Mesenchymal stem cell (in vitro differentiated cells and primary cell): ENCODE measurements at places on chromosomes 3 and 15.

DNA sequence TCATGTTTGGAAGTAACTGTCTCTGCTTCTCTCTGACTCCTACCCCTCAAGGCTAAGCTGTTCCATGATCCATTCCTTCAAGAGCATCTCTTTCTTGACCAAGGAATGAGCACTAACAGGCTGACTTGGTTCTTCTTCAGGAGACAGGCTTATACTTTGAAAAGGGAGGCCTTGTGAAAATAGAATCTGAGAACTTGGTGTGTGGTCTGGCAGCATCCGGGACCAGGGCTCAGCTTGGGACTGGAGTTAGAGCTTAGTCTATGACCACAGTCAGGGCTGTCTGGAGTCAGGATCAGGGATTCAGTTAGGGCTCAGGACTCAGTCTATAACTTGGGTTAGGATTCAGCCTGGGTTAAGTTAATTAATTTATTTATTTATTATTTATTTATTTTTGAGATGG lies 44.9 kb upstream of the SLC6A6 start:
- H3K4me1 ChIP-seq: peaks cover 37% of the 10 kb centered on the region
- DNase-seq: peak; percentile 40
- H3K36me3 ChIP-seq: no peaks in the 10 kb centered on the region
- no peak overlapping the region for H3K4me3 ChIP-seq
- H3K27ac ChIP-seq: no peak overlapping the region
- H3K27me3 ChIP-seq: no peaks in the 10 kb centered on the region

GRCh38 chr3:160648701-160649100 lies 28.3 kb upstream of the ARL14 start:
- no peak overlapping the region for H3K4me3 ChIP-seq
- DNase-seq: no peak
- no peaks in the 10 kb centered on the region for H3K36me3 ChIP-seq
- H3K4me1 ChIP-seq: no peaks in the 10 kb centered on the region
- no peaks in the 10 kb centered on the region for H3K27me3 ChIP-seq
- no peak overlapping the region for H3K27ac ChIP-seq

GRCh38 chr3:177468816-177469215 lies 271.5 kb upstream of the TBL1XR1 start:
- peaks cover 7% of the 10 kb centered on the region for H3K4me1 ChIP-seq
- no peaks in the 10 kb centered on the region for H3K36me3 ChIP-seq
- H3K27me3 ChIP-seq: no peaks in the 10 kb centered on the region
- peak overlapping the region; percentile 5 for H3K27ac ChIP-seq

GRCh38 chr3:130971208-130971607 lies 55.4 kb downstream of the ASTE1 start:
- no peak overlapping the region for H3K27ac ChIP-seq
- H3K4me3 ChIP-seq: no peak overlapping the region
- peak; percentile 22 for DNase-seq
- no peaks in the 10 kb centered on the region for H3K4me1 ChIP-seq
- peaks cover 70% of the 10 kb centered on the region for H3K36me3 ChIP-seq
- H3K27me3 ChIP-seq: no peaks in the 10 kb centered on the region

DNA sequence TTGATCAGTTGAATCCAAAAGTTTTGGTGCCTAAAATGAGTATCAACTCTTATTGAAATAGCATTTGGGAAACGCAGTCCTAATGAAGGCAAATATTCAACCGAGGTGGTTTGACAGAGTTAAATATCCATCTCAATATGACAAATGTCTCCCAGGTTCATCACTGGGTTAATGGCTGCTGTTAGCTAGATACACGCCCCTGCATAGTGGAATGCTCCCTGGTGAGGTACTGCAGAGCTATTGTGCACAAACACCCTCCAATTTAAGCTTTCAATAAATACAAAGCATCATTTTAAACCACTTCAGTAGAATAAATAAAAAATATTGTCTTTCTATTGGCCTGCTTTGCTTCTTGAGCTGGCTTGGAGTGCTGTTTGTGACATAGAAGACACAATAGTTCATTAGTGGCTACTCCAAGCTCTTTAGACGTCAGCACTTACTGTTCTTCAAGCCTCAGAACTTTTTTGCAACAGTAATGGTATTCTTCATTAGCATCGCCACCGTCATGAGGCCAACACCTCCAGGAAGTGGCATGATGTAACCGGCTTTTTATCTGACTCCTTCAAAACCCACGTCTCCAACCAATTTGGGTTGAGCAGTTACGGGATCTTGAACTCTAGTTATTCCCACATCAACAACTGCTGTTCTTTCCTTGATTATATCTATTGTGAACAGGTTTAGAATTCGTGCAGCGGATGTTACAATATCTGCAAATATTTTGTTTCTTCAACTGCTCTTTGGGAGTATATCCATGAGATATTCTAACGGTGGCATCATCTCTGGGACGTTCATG lies 1159.6 kb upstream of the EPHA6 start:
- DNase-seq: no peak
- H3K4me1 ChIP-seq: peaks cover 1% of the 10 kb centered on the region
- H3K27ac ChIP-seq: peak overlapping the region; percentile 85
- no peak overlapping the region for H3K4me3 ChIP-seq
- H3K36me3 ChIP-seq: no peaks in the 10 kb centered on the region

GRCh38 chr15:66633041-66633937 lies 67.5 kb upstream of the LCTL start:
- DNase-seq: no peak
- peaks cover 18% of the 10 kb centered on the region for H3K27me3 ChIP-seq
- no peak overlapping the region for H3K27ac ChIP-seq
